ENCODE measurements at places on chromosomes 13 and 19.
A peak's percentile ranks its signal among the peaks of the same experiment; 100 is the strongest.

GRCh38 chr19:653425-653824 is 9.6 kb downstream of the RNF126 start:
- no peak for DNase-seq

DNA sequence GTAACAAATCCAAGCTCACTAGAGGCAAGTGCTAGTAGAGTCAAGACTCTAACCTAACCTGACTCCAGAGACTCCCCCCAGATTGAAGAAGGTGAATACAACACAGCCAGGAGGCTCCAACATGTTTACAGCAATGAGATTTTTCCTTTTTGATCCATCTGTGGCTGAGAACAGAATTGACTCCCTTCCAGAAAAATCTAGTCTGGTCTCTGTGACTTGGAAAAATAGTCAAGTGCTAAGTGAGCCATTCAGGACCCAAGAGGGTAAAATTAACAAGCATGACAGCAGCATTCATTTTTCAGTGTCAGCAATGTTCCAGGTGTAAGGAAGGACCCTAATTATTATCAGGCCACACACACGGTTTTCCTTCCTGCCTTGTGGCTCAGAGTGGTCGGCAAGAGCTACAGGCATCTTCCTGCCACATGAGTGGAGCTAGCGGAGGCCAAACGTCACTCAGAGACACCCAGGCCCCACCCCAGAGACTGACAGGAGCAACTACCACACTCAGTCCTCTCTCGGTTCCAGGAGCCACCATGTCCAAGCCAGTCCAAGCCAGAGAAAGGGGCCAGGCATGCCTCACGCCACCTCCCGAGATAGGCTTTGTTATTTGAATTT is 395.1 kb downstream of the FOXO1 start:
- no peak for DNase-seq

GRCh38 chr19:32287086-32287485 is 58.3 kb upstream of the ZNF507 start:
- DNase-seq, result no peak

- peak; percentile 35 for DNase-seq
Observed at GRCh38 chr19:47437500-47437899, 18.2 kb upstream of the MEIS3 start.

DNA sequence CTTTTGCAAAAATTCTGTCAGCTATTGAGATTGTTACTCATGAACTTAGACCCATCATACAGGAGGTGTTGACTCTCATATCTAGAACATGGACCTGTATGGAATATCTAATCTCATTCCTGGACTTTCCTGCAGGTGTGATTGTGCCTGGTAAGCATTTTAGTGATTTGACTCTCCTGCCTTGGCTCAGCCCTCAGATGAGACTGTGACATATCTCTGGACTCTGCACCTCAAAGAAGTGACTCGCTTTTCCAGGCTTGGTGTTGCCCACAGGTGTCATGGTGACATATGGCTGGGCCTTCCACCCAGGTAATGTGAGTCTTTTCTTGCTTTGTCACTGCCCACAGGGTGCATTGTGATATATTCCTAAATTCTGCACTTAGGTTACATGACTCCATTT is 17.8 kb upstream of the ZNF726 start:
- no peak for DNase-seq

DNA sequence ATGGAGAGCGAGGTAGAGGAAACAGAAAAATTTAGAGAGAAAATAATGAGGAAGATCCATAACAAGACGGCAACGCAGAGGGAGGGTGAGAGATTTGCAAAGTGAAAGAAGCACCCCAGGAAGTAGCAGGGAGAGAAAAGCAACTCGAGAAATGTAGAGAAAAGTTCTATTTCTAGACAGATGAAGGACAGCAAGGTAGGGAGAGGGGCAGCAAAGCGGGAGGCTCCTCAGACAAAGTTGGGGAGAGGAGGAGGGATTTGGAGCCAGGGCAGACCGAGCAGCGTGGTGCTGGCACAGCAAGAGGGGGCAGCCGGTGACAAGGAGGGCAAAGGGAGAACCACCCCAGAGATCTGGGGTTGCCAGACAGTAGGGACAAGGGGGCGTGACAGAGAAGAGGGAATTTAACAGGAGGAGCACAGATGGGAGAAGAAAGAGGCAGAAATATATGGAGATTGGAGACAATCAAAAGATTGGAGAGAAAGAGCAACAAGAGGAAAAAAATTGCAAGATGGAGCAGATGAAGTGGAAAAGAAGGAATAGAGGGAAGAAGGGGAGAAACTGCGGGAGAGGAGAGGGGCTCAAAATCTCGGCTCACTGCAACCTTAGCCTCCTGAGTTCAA is 989 bp downstream of the ZNF766 start:
- peak; percentile 41 for DNase-seq

DNA sequence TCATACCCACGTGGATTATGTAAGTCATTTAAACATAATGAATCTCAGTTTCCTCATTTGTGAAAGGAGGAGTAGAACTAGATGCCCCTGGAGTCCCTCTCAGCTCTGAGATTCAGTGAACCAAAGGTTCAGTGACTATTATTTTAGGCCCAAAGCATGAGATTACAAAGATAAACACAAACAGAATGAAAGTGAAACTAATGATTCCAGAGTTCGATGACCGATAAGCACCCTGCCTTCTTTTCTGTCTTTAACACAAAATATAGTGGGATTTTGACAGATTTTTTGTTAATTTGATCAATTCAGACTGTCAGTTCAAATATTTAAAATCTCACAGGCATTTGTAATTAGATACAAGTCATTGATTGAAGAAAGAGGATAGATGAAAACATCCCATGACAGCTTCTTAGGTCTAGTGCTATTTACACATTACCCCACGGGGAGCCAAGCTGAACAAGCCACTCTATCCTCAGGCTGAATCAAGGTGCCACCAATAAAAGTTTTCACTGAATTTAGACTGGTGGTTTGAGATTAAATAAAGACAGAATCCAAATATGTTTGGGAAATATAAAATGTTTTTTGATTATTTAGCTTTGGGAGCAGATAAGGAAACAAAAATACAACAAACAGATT is 64.6 kb upstream of the RAP2A start:
- no peak for DNase-seq

- DNase-seq, result no peak
Observed at GRCh38 chr19:6216996-6217751, 62.6 kb downstream of the MLLT1 start.
